ENCODE measurements at places on chromosomes 3 and 15.

- DNase-seq: no peak
Measured at GRCh38 chr3:46863261-46863782, at the start of gene MYL3. MYL3 (minus strand) TSS chr3:46863444; CDS start chr3:46863390, 54 bp downstream.

GRCh38 chr3:171900446-171900845, 57.3 kb downstream of the TMEM212 start:
- no peak for DNase-seq

DNA sequence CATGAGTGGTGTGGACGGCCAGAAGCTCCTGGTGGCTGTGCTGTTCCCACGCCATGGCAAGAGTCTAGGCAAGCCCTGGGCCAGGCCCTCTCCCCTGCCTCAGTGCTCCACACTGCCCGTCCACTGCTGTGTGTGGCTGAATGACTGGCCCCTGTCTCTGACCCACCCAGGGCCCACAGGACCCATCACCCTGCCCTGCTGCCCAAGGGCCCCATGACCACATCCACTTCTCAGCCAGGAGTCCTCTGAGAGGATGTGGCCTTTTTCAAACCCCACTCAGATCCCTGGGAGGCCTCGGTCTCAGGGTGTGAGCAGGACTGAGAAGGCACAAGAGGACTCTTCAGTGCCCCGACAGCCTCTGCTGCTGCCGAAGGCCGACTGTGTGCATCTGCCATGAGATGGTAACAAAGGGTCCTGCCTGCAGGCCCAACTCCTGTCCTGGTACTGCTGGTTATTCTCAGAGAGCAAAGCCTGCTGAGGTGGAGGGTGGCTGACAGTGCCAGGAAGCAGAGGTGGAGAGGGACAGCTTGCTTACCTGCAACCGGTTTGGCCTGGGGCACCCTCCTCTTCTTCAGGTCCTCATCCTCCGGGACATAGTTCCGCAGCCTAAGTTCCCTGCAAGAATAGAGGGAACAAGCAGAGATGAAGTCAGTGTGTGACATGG, 47.5 kb downstream of the PTH1R start:
- no peak for DNase-seq

DNA sequence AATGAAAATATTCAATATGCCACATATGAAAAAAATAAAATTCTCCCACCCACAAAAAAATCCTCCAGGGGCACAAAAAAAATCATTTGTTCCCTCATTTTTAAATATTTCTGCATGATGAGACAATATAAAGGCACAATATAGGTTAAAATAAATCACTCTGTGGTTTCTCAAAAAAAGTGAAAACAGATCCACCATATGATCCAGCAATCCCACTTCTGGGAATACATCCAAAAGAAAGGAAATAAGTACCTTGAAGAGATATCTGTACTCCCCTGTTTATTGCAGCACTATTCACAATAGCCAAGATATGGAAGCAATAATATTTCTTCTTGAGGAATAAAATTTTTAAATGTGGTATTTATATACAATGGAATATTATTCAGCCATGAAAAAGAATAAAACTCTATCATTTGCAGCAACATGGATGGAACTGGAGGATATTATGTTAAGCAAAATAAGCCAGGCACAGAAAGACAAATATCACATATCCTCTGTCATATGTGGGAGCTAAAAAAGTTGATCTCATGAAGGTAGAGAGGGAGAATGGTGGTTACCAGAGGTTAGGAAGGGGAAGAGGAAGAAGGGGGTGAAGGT, 1.5 kb downstream of the ATP8B4 start:
- DNase-seq: no peak

GRCh38 chr3:187770224-187770623, 25.0 kb upstream of the BCL6 start:
- DNase-seq: no peak
